ENCODE measurements at places on chromosomes 5 and 9. TPM values are rescaled to one million over a fixed set of nuclear protein-coding genes. Genes with fewer than 3 reads are reported as not detected.

DNA sequence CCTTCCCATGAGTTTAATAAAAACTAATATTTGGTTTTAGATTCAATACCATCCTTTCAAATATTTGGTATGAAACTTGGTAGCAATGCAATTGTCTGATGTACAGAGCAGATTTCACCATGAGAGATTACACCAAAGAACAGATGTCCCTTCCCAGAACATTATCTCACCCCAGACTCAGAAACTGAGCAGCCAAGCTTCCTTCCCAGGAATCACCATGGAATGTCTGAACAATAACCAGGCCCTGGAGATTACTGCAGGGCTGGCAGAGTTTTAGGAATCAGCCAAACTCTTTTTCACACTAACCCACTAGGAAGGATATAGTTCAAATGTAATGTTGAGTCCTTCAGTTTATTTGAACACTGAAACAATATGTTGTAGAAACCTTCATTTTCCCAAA is 23.9 kb downstream of the CLTA start:
- no peak for DNase-seq

NEUROG1 gene
- not detected for polyA plus RNA-seq

GRCh38 chr9:134633362-134634142 is 8.1 kb upstream of the COL5A1 start:
- DNase-seq = no peak

DNA sequence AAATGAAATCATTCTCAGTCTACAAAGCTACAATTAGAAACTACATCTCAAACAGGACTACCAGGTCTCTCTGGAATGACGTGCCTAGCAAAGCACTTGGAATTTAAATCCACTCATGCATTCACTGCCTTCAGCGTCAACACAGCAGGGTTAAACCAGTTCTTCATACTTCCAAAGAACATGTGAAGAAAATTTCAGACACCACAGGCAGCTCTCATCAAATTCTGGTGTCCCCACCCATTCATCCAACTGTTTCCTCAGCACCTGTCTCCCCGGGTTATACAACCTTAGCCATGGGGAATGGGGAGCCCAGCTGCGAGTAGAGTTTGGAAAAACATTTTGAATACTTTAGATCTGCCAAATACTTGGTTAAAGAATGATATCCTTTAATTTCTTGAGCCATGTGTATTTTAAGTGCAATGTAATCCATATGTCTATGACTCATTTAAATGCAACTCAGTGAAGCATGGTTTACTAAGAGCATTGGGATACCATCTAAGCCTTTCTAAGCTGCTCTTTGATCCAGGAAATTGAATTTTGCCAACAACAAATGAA is 17.5 kb downstream of the ADAM19 start:
- no peak for DNase-seq

GRCh38 chr5:88952996-88953643 is 70.1 kb upstream of the MEF2C start:
- DNase-seq = no peak

GRCh38 chr9:13151489-13151888 is 128.0 kb downstream of the MPDZ start:
- DNase-seq = no peak

DNA sequence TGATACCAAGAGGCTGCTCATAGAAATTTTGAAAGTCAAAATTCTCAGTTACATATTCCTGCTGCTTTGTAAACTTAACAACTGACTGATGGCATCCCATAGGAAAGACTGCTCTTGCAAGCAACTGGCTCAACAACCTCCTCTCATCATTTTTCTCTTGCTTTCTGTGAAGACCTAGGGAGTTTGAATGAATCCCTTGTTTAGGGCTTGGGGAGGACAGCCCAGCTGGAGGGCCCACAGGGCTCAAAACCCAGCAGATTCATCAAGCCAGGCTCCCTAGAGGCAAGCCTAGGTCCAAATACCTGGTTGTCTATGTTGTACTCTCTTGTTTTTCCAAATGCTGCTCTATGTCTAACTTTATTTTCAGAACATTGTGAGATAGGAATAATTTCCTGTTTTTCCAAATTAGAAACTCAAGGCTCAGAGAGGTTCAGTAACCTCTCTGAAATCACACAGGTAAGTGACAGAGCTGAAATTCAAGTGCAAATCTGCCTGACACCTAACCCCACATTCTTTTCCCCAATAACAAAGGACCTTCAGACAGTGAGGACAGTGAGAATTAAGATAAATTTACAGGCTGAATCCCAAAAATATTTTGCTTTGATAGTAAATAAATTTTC is 558.9 kb upstream of the KLF4 start:
- no peak for DNase-seq

DNA sequence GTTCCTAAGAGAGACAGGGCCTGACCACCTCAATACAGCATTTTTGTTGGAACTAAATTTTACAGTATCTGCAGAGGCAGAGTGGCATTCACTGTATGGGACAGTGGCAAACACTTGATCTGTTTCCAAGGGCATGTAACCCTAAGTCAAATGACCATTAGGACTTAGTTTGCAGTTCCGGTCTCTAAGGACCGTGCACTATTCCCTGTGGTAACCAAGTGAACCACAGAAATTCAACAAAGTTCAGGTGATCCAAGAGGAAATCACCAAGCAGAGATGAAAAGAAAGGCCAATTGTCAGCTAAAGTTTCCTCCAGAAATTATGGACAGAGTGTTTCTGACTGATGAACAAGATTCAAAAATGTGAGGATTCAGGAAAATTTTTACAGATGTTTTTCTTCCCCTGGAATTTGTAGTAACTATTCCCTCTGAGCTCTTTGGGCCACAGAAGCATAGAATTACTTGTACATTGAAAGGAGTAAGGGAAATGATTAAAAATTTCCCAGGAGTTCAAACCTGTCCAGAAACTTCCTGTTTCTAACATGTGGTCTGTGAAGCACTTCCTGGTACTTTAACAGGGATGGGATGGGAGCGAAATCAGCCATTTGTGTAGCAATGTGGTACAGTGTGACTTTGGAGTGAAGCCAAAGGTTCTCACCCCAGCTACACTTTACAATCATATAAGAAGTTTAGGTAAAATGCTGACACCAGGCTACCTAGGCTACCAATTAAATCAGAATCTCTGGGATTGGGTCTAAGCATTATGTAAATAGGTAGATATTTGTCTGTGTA is 266.1 kb upstream of the MAP3K1 start:
- no peak for DNase-seq

- DNase-seq = no peak
Observed at GRCh38 chr9:8857068-8857925, 1057.7 kb upstream of the DMAC1 start.

GRCh38 chr9:99192786-99193465 is 28.8 kb downstream of the ALG2 start:
- DNase-seq = no peak

DNA sequence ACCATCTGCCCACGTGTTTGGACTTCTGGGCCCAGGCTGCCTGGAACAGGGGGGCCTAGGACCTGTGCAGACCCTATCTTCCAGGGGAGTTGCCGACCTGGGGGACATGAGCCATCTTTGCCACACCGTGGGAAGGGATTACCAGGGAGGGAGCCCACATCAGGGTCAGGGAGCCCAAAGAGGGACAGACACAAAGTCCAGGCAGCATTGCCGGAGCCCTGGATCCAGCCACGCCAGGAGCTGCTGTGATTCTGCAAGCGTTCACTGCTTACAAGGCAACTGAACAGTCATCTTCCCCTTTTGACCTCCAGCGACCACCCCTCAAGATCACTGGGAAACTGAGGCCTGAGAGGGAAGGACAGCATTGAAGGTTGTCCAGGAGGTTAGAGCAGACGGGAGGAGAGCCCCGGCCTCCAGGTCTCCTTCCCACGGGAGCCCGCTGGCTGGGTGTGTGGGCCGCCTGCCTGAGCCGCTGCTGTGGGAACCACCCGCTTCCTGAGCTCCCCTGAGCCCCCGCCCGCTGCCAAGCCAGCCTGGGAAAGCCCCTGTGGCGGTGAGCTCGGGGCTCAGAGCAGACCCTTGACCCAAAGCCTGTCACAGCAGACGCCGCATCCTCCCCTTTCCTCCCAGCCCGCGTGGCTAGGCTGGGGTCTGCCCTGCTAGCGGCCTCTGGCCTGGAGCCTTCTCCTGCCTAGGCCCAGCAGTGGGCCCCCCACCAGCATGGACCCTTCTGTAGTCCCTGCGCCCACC is 17.1 kb upstream of the NOTCH1 start:
- DNase-seq = no peak
